ENCODE measurements at places on chromosomes 13 and 19.
A peak's percentile ranks its signal among the peaks of the same experiment; 100 is the strongest.

DNA sequence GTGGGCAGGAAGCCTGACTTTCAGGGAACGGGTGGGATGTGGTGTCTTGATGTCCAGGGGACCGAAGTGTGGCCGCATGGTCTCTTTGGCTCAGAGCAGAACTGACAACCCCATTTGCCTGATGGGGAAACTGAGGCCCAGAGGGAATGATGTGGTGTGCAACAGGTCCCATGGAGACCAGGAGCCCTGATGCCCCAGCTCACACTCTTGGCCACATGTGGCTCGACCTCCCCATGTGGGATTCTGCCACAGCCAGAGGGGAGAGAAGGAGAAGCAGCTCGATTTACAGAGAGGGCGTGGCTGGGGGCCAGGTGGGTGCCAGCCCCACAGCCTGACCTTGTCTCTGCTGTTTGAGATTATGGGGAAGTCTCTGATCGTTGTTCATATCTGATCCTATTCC, 128.1 kb downstream of the TEX29 start:
- H3K27me3 ChIP-seq, result no peaks in the 10 kb centered on the region
- H3K4me1 ChIP-seq, result no peaks in the 10 kb centered on the region
- DNase-seq, result no peak
- no peak overlapping the region for H3K27ac ChIP-seq
- no peaks in the 10 kb centered on the region for H3K36me3 ChIP-seq

DNA sequence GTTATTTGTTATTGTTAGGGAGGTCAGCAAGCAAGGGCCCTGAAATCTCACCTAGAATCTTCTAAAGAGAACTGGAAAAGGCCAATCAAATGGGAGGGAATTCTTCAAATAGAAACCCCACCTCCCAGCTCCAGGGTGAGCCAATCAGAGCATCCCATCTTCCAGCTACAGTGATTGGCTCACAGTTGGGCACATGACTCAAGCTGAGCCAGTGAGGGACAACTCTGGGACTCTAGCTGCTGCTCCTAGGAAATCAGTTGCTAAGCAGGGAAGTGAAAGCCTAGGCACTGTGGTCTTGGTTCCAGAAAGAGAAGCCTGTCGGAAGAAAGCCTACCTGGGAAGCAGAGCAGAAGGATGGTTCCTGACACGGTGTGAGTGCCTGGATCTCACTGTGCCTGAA, 13.4 kb downstream of the TM6SF2 start:
- no peaks in the 10 kb centered on the region for H3K4me1 ChIP-seq
- peaks cover 55% of the 10 kb centered on the region for H3K27me3 ChIP-seq
- no peaks in the 10 kb centered on the region for H3K36me3 ChIP-seq
- H3K4me3 ChIP-seq, result no peak overlapping the region

- peaks cover 60% of the 10 kb centered on the region for H3K4me1 ChIP-seq
- peak overlapping the region; percentile 84 for H3K27ac ChIP-seq
- peak overlapping the region; percentile 41 for H3K4me3 ChIP-seq
Measured at GRCh38 chr19:28465371-28466086, 747.4 kb downstream of the UQCRFS1 start.

- H3K4me3 ChIP-seq, result no peak within 1 kb of the TSS
- H3K36me3 ChIP-seq, result no peaks in the 10 kb centered on the region
- no peaks in the 10 kb centered on the region for H3K4me1 ChIP-seq
- H3K27ac ChIP-seq, result no peak within 1 kb of the TSS
- no peak for DNase-seq
Measured at GRCh38 chr13:108629181-108629752, at the start of gene MYO16. MYO16 (plus strand) TSS chr13:108629611; CDS start chr13:108629845, 234 bp downstream.

DNA sequence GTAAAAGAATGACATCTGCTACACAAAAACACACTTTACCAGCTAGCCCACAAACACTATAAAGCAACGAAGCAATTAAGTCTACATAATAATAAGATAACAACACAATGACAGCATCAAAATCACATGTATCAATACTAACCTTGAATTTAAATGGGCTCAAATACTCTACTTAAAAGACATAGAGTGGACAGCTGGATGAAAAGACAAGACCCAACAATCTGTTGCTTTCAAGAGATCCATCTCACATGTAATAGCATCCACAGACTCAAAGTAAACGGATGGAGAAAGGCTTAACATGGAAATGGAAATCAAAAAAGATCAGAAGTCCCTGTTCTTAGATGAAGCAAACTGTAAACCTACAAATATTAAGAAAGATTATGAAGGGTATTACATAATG, 2175.9 kb downstream of the PCDH9 start:
- no peaks in the 10 kb centered on the region for H3K4me1 ChIP-seq
- no peak overlapping the region for H3K4me3 ChIP-seq
- no peaks in the 10 kb centered on the region for H3K27me3 ChIP-seq
- H3K36me3 ChIP-seq, result no peaks in the 10 kb centered on the region
- no peak overlapping the region for H3K27ac ChIP-seq
- no peak for DNase-seq

DNA sequence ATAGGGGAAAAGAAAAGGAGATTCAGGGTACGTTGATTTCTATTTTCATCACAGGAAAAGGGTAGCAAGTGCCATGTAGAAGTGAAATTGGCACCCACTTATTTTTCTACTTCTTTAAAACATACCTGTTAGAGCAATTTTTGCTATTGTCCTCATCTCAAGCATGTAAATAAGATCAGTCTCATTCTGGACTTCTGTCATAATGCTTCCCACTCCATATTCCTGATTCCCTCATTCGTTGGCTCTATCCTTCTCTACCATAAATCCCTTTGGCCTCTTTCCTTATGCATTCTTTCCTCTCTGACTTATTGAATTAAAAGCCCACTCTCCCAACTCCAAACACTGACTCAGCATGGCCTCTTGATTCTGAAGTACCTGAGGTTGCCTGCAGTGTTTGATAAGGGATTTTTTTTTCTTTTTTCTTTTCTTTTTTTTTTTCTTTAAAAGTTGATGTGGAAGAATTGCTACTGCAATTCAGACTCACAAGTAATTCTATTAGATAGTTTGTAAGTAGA, 465.7 kb downstream of the SLITRK6 start:
- DNase-seq, result no peak
- no peak overlapping the region for H3K4me3 ChIP-seq
- no peaks in the 10 kb centered on the region for H3K27me3 ChIP-seq
- H3K36me3 ChIP-seq, result no peaks in the 10 kb centered on the region
- no peak overlapping the region for H3K27ac ChIP-seq

GRCh38 chr13:21333186-21333585, 125.9 kb downstream of the ZDHHC20 start:
- no peak overlapping the region for H3K27ac ChIP-seq
- DNase-seq, result no peak
- peaks cover 14% of the 10 kb centered on the region for H3K4me1 ChIP-seq
- no peaks in the 10 kb centered on the region for H3K36me3 ChIP-seq
- H3K27me3 ChIP-seq, result no peaks in the 10 kb centered on the region

- H3K4me3 ChIP-seq, result no peak overlapping the region
- H3K4me1 ChIP-seq, result no peaks in the 10 kb centered on the region
- H3K27ac ChIP-seq, result no peak overlapping the region
Measured at GRCh38 chr13:37870895-37871550, 1.5 kb upstream of the TRPC4 start.

DNA sequence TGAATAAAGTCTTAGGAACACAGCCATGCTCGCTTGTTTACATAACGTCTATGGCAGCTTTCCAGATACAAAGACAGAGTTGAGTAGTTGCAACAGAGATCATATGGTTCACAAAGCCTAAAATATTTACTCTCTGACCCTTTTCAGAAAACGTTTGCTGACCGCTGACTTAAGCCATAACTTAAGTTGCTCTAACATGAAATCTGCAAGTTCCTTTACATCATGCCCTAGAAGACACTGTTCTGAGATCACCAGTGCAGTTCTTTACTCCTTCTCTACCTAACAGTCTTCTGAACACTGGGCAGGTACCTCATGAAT, 166.4 kb downstream of the DCLK1 start:
- no peaks in the 10 kb centered on the region for H3K27me3 ChIP-seq
- no peaks in the 10 kb centered on the region for H3K4me1 ChIP-seq
- no peak overlapping the region for H3K4me3 ChIP-seq
- no peaks in the 10 kb centered on the region for H3K36me3 ChIP-seq
- no peak overlapping the region for H3K27ac ChIP-seq

GRCh38 chr13:73662833-73663232, 471.4 kb downstream of the KLF12 start:
- H3K27me3 ChIP-seq, result no peaks in the 10 kb centered on the region
- H3K36me3 ChIP-seq, result no peaks in the 10 kb centered on the region
- no peaks in the 10 kb centered on the region for H3K4me1 ChIP-seq
- H3K4me3 ChIP-seq, result no peak overlapping the region
- DNase-seq, result no peak

- no peaks in the 10 kb centered on the region for H3K4me1 ChIP-seq
- no peaks in the 10 kb centered on the region for H3K36me3 ChIP-seq
- no peak overlapping the region for H3K4me3 ChIP-seq
- H3K27ac ChIP-seq, result no peak overlapping the region
Measured at GRCh38 chr13:93183302-93183701, 43.3 kb upstream of the GPC6 start.

GRCh38 chr13:48712141-48712540, 58.4 kb downstream of the CYSLTR2 start:
- H3K27ac ChIP-seq, result no peak overlapping the region
- no peaks in the 10 kb centered on the region for H3K36me3 ChIP-seq
- no peak for DNase-seq
- no peaks in the 10 kb centered on the region for H3K4me1 ChIP-seq

GRCh38 chr13:94703721-94704314, 8.5 kb downstream of the SOX21 start:
- no peaks in the 10 kb centered on the region for H3K36me3 ChIP-seq
- no peaks in the 10 kb centered on the region for H3K4me1 ChIP-seq
- no peaks in the 10 kb centered on the region for H3K27me3 ChIP-seq
- H3K4me3 ChIP-seq, result no peak overlapping the region
- H3K27ac ChIP-seq, result no peak overlapping the region

DNA sequence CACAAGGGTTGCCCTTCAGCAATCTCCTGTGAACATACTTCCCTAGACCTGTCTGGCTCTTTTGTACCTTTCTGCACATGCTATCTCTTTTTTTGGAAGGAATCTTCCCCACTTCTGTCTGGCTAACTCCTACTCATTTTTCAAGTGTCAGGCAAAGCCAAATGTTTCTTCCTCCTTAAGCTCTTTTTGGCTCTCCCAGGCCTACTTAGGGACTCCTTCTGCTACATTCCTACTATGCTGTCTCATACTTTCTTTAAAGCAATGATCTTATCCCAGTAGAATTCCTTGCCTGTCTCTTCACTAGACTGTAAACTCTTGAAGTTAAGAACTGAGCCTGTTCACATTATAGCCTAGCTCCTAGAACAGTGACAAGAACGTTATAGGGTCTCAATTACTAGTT, 114.9 kb upstream of the WASF3 start:
- no peaks in the 10 kb centered on the region for H3K27me3 ChIP-seq
- H3K4me3 ChIP-seq, result no peak overlapping the region
- DNase-seq, result no peak
- no peaks in the 10 kb centered on the region for H3K36me3 ChIP-seq
- no peak overlapping the region for H3K27ac ChIP-seq

DNA sequence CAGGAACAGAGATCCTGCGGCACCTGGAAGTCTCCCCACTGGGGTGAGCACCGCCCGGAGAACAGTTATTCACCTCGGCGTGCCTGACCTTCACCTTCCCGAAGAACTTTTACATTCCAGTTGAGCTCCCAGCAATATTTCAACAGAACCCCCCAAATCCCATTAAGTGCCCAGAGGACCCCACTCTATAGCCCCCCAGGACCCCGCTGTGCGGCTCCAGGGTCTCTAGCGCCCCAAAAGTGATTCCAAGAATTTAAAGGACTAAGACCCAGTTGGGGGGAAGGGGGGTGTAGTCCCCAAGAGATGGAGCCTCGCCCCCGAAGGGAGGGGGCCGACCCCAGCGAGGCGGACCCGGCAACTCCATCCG, 480 bp downstream of the GPR108 start:
- peak; percentile 52 for DNase-seq
- H3K36me3 ChIP-seq, result no peaks in the 10 kb centered on the region
- peak overlapping the region; percentile 58 for H3K27ac ChIP-seq
- H3K27me3 ChIP-seq, result no peaks in the 10 kb centered on the region
- peak overlapping the region; percentile 79 for H3K4me3 ChIP-seq

Measured in MM.1S (cell line).